Right renal cortex interstitium (tissue), 3 donors: ENCODE measurements at places on chromosomes 7 and 10. TPM values are rescaled to one million over a fixed set of nuclear protein-coding genes. Genes with fewer than 3 reads are reported as not detected.

The IKZF1 gene
- polyA plus RNA-seq = 1.2 TPM

DNA sequence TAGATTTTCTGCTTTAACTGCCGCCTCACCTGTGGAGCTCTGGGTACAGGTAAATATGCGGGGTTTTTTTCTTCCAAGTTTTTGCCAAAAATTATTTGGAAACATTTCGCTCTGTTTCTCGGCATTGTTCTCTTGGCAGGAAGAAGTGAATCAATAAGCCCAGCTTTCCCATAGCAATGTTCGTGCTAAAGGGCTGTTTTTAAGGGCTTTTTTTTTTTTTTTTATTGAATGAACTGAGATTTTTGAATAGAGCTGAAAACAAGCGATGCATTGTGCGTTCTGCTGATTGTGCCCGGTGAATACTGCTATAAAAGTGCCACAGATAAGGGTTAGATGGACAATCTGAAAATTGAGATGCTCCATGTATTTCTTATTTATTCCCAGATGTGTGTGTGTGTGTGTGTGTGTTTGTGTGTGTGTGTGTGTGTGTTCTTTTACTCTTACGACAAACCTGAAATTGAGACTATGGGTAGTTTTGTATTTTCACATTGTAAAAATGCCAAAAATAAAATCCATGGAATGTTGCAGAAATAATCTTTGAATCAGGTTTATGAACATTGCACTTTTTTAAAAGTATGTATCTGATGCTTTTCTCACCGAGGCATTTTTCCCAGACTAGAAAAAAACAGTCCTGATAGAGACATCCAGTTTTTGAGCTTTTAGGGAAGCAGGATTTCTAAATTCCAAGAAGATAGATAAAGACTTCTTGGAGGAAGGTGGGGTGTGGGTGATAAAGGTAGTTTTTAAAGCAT lies 30.5 kb downstream of the KIAA1217 start:
- no peak for DNase-seq

DNA sequence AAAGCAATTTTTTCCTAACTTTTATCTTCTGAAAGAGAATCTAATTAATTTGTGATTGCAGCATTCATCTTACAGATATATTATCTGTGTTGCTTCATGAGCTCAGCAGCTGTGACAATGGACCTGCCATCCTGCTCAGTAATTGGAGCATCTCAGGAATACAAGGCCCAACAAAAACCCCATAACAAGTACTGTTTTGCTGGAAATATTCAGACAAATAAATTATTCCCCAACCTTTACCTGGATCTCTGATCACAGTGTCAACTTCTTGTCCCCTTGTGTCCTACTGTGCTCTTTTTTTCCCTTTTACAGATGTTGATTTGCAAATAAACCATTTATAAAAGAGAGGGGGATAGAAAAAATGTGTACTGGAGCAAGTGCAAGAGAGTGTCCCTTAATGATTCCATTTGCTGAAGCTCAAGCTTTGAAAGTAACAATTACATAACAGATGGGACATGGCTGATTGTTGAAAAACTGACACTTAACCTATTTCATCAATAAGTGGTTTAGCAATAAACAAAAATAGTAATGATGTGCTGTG lies 1063.4 kb upstream of the GHITM start:
- peak; percentile 2 for DNase-seq

GRCh38 chr10:63976538-63976937 lies 455.3 kb downstream of the REEP3 start:
- DNase-seq = peak; percentile 15

GRCh38 chr7:4960363-4960762 lies 1.4 kb upstream of the MMD2 start:
- DNase-seq = no peak

DNA sequence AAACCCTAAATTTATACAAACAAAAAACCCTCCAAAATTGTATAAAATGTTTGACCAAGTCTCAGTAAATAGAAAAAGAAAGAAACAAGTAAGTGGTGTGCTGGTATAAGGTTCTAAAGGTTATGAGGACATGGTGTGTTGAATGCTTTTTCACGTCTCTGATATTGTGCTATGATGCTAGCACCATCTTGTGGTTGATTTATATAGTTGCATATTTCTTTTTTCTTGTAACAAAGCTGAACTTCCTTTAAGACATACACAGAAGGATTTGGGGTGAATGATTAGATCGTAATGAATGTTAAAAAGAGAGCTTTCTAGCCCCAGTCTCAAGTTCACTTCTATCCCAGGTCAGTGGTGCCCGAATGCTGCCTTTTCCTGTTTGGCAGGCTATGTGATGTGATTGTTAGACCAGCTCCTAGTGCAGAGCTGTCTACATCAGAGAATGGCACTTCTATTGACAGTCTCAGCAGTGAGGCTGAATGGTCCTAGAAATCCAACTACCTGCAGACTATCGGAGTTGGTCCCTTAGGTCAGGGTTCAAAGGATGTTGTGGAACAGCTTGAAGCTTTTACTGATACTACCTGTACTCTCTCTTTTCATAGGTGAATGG lies 25.0 kb downstream of the VTI1A start:
- no peak for DNase-seq

DNA sequence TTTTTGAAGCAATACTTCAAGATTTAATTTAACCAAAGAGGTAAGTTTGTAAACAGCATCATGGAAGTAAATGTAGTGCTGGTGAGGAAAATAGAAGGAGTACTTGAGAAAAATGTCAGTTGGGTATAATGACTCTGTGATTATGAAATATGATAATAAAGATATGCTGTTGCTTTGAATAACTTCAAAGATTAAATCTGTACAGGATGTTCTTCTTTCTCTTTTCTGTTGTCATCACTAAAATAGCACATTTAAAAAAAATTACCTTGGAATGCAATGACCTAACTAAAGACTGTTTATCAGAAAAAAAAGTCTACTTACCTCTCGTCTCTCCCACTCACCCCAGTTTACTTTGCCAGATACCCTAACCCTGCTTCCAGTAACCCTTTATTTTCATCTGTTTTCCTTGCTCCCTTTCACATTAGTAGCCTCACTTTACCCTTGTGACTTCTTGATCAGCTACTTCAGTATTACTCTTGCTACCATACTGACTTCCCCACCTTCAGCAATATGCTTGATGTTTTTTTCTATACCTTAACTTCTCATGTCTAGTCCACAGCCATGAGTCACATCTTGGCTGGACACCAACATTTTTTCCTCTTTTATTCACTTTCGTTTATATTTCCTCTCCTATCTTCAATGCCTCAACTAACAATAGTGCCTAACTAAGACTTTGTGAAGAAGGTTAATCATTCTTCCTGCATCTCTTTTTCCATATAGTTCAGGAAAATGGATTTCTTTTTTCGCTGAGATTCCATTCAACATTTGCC lies 29.7 kb upstream of the TAS2R16 start:
- DNase-seq = no peak

GRCh38 chr10:16950656-16951601 lies 133.7 kb upstream of the RSU1 start:
- peak; percentile 31 for DNase-seq

GRCh38 chr7:130944997-130945396 lies 211.0 kb upstream of the KLF14 start:
- no peak for DNase-seq

- DNase-seq = no peak
Observed at GRCh38 chr10:74255214-74255613, 104.2 kb downstream of the ADK start.

- DNase-seq = no peak
Observed at GRCh38 chr7:132433301-132433700, 143.0 kb downstream of the PLXNA4 start.

The NUTM2A gene
- polyA plus RNA-seq = 4.0 TPM

DNA sequence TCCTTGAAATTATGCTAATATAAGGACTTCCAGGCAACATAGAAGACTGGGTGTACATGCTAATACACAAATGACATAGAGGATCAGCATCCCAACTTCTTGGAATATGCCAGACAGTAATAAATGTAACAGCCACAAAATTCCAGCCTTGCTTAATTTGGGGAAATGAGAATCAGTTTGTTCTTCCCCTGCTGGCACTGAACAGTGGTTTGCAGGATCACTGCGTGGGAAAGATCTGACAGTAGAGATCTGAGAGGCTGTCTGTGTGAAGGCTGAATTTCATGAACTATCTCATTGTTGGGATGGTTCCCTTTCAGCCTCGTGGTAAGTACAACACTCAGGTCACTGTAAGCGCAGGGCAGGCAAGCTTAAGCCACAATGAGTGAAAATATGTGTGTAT lies 1078.0 kb downstream of the LRMDA start:
- no peak for DNase-seq

DNA sequence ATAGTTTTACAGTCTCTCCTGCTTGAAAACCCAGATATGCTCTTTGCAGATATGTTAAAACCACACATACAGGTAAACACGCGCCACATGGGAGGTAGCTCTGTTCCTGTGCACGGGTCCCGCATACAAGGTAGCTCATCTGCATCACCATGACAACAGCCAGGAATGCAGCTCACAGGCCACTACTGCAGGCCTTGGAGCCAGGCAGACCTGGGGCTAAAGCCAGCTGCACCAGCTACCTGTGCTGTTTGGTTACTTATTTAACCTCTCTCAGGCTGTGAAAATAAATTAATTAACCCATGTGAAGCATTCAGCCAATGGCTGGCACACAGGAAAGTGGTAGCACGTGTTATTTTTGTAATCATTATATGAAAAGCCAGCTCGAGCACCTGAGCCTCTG lies 428.3 kb downstream of the TNS3 start:
- no peak for DNase-seq

- no peak for DNase-seq
Observed at GRCh38 chr10:3222068-3222467, 49.5 kb upstream of the PITRM1 start.

The CCSER2 gene
- 30.9 TPM for polyA plus RNA-seq

- no peak for DNase-seq
Observed at GRCh38 chr10:59036311-59037017, 140.0 kb upstream of the PHYHIPL start.

GRCh38 chr7:148149730-148150129 lies 440.8 kb upstream of the C7orf33 start:
- no peak for DNase-seq

GRCh38 chr7:129949292-129950133 lies 3.2 kb downstream of the UBE2H start:
- DNase-seq = peak; percentile 74

- DNase-seq = peak; percentile 5
Observed at GRCh38 chr7:158651968-158652565, 52.5 kb downstream of the NCAPG2 start.

GRCh38 chr7:67671006-67671548 lies 674.4 kb downstream of the TYW1 start:
- no peak for DNase-seq

The LRRD1 gene
- 0.17 TPM for polyA plus RNA-seq

DNA sequence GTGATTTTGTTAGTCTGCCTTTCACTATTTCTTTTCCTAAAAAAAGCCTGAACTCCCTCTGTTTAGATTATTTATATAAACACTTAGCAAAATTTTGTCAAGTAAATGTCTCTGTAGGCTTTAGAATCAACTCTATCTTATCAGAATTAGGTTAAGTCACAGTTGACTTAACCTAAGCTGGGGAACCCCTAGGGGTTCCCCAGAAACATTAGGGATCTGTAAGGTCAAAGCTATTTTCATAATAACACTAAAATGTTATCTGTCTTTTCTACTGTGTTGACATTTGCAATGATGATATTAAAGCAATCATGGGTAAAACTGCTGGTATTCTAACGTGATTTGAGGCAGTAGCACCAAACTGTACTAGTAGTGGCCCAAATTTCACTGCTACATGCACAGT lies 24.3 kb downstream of the DYNC1I1 start:
- no peak for DNase-seq

DNA sequence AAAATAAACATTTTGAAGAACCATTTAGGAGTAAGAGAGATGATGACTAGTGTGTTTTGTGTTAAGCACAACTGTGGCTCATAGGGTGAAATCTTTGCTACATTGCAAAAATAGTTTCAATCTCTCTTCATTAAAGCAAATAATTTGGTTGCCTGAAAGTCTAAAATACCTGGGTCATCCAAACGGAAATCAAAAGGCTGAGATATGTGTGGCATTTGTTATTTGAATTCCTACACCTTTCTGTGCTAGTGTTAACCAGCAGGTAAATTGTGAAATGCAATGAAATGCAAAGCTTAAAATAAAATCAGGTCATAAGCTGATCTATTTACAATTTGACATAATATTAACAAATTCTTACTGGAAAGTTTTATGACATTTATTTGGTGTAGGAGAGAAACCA lies 40.9 kb upstream of the SEMA3E start:
- no peak for DNase-seq

DNA sequence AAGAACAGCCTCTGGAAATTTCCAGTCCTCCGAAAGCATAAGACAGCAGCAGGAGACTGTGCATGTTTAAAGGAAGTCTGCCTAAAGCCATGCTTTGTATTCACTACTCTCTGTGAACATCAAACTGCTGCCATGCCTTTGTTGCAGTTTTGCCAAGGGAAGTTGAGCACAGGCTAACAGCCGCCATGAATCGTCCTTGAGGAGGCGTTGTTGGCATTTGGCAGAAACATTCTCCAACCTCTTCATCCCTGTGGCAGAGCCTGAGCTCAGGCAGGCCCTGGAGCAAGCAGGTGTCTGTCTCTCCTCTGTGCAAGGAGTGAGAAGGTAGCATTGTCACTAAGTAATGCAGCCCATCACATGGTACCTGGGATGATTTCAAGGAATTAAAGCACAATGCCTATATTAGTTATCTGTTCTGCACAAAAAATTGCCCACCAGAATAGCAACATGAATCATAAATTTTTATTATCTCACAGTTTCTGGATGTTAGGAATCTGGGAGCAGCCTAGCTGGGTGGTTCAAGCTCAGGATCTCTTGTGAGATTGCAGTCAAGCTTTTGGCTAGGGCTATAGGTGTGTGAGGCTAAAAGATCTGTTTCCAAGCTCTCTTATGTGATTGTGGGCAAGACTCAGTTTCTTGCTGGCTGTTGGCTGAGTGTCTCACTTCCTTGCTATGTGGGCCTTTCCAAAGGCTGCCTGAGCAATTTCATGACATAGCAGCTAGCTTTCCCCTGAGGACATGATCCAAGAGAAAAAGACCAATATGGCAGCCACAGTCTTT lies 46.5 kb upstream of the KIAA1217 start:
- DNase-seq = no peak

The SLC26A3 gene
- polyA plus RNA-seq = 0.38 TPM

The CTBP2 gene
- polyA plus RNA-seq = 92.7 TPM

The CPED1 gene
- polyA plus RNA-seq = 43.0 TPM

- DNase-seq = no peak
Observed at GRCh38 chr10:93461109-93461806, 20.9 kb downstream of the MYOF start.

GRCh38 chr10:132497063-132497680 lies 40.4 kb upstream of the INPP5A start:
- DNase-seq = no peak
